Activated T-cell treated with anti-CD3 and anti-CD28 coated beads, Interleukin-2, amount 50 U/mL, for 72 hours (primary cell): ENCODE measurements at places on chromosomes 3 and 15. TPM values are rescaled to one million over a fixed set of nuclear protein-coding genes. Genes with fewer than 3 reads are reported as not detected.

GRCh38 chr3:127409421-127410136, 121.7 kb upstream of the PRR20G start:
- H3K4me3 ChIP-seq: no peak overlapping the region
- no peaks in the 10 kb centered on the region for H3K36me3 ChIP-seq
- no peak overlapping the region for H3K27ac ChIP-seq
- peaks cover 33% of the 10 kb centered on the region for H3K27me3 ChIP-seq

DNA sequence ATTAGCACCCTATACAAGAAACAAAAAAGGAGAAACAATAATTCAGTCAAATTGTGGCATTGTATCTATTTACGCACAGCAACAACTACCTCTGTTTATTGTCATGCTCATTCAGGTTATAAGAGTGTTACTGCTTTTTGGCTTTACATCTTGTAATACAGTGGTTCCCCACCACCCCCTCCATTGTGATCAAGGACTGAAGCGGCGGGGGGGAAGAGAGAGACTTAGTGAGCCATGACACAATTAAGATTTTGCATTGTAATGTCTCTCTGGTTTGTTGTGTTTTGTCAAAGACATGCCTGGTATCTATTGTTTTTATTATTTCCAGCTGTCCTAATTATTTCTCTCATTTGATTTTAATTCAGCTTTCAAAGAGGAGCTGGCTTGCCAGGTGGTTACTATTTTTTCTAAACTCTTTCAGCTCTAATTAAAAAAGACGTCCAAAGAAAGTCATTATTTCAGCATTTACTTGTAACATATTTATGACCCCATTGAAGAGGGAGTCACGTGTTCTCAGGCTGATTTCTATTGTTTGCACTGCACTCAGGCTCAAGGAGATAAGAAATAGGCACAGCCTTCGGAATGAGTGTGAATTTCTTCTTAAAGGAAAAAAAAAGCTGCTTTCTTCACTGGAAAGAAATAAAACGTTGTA, 234.4 kb upstream of the TBL1XR1 start:
- H3K4me1 ChIP-seq: peaks cover 17% of the 10 kb centered on the region
- no peaks in the 10 kb centered on the region for H3K27me3 ChIP-seq
- no peak overlapping the region for H3K4me3 ChIP-seq
- peaks cover under 1% of the 10 kb centered on the region for H3K36me3 ChIP-seq
- H3K27ac ChIP-seq: no peak overlapping the region
- DNase-seq: no peak

GRCh38 chr15:73303636-73304035, 65.1 kb downstream of the HCN4 start:
- H3K36me3 ChIP-seq: no peaks in the 10 kb centered on the region
- H3K4me3 ChIP-seq: no peak overlapping the region
- peaks cover 11% of the 10 kb centered on the region for H3K4me1 ChIP-seq
- no peak overlapping the region for H3K27ac ChIP-seq

- H3K36me3 ChIP-seq: no peaks in the 10 kb centered on the region
- no peaks in the 10 kb centered on the region for H3K4me1 ChIP-seq
- no peaks in the 10 kb centered on the region for H3K27me3 ChIP-seq
- no peak overlapping the region for H3K27ac ChIP-seq
- H3K4me3 ChIP-seq: no peak overlapping the region
These were observed 449.0 kb upstream of the LMCD1 start for GRCh38 chr3:8052659-8053058.

The MNS1 gene
- 0.19 TPM for total RNA-seq

The ECE2 gene
- total RNA-seq: not detected

- DNase-seq: no peak
- H3K27me3 ChIP-seq: no peaks in the 10 kb centered on the region
- no peak overlapping the region for H3K27ac ChIP-seq
- no peak overlapping the region for H3K4me3 ChIP-seq
- no peaks in the 10 kb centered on the region for H3K4me1 ChIP-seq
These were observed 287.8 kb upstream of the MCTP2 start for GRCh38 chr15:93943586-93943985.

DNA sequence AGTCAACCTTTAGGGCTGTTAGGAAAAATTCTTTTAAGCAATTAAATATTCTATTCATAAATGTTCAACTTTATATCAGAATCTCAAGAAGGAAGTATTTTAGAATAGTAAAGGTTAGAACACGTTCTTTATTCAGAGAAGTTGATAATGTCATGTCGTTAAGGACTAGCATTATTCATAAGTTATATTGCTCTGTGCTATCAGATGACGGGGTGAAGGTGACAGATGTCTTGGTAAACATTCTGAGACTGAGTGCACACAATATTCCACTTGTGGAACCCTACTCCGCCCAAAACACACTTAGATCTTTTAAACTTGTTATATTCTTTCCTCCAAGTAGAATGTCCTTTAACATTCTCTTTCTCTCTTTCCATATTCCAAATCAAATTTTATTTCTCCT, 7.9 kb downstream of the AP4E1 start:
- no peaks in the 10 kb centered on the region for H3K27me3 ChIP-seq
- no peaks in the 10 kb centered on the region for H3K4me1 ChIP-seq

DNA sequence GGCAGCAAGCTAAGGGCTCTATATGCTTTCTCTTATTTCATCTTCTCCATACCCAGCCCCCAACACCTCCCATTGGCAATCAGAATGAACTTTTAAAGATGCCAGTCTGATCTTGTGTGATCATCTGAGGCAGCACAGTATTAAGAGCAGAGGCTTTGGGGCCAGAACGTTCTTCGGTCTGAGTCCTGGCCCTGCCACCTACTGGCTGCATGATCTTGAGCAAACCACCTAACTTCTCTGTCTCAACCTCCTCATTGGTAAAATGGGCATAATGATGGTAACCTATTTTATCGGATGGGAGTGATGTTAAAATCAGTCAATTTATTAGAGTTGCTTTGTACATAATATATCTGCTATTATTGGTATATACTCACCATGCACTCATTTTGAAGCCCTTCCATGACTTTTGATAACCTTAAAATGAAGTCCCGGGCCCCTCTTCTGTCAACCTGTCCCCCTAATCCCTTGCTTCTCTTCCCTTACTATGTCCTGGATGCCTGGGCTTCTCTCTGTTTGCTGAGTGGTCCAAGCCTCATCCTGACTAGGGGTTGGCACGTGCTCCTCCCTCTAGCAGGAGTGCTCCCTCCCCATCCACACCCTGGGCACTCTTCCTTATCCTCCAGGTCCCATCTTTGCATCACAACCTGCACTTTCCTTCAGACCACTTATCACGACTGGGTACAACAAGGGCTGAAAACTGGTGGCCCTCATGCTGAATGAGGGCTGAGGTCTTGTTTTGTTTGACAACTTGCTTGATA, 6.3 kb downstream of the EFCAB12 start:
- no peaks in the 10 kb centered on the region for H3K36me3 ChIP-seq
- DNase-seq: no peak
- no peak overlapping the region for H3K4me3 ChIP-seq
- peaks cover 26% of the 10 kb centered on the region for H3K4me1 ChIP-seq
- H3K27ac ChIP-seq: no peak overlapping the region

DNA sequence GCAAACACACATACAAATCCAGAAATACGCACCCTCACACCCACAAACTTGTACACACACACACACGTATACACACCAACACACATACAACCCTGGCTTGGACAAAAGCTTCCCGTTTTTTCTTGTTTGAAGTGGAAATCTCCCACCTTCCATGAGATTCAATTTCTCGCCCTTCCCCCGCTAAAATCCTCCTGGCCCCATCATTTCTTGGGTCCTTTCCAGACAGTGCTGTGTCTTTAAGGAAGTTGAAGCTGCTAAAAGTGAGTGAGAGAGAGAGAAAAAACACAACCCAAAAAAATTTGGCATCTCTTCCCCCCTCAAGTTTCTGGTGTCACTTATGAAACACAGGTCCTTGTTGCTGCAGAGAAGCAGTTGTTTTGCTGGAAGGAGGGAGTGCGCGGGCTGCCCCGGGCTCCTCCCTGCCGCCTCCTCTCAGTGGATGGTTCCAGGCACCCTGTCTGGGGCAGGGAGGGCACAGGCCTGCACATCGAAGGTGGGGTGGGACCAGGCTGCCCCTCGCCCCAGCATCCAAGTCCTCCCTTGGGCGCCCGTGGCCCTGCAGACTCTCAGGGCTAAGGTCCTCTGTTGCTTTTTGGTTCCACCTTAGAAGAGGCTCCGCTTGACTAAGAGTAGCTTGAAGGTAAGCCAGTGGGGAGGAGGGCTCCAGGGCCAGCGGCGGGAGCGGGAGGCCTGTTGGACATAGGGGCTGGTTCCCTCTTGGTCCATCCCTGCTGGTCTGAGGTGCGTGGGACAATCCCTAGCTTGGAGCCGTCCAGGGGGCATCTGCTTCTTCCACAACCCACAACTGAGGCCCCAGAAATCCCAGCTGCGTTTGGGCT, at the start of gene ISLR:
Gene ISLR, plus strand, starts transcription at position 331 of the 839 bp plus-strand sequence. CDS start 1,149 bp downstream, outside the sequence.
- H3K4me3 ChIP-seq: no peak within 1 kb of the TSS
- no peak within 1 kb of the TSS for H3K27ac ChIP-seq
- no peaks in the 10 kb centered on the region for H3K4me1 ChIP-seq
- H3K27me3 ChIP-seq: peaks cover 8% of the 10 kb centered on the region
- H3K36me3 ChIP-seq: no peaks in the 10 kb centered on the region

The CELSR3 gene
- total RNA-seq: 14.2 TPM

The ADCY5 gene
- total RNA-seq: not detected

The SLTM gene
- total RNA-seq: 115 TPM

- H3K27ac ChIP-seq: no peak overlapping the region
- DNase-seq: no peak
- no peaks in the 10 kb centered on the region for H3K27me3 ChIP-seq
These were observed 68.8 kb upstream of the SLC12A8 start for GRCh38 chr3:125281381-125281780.

The SKOR1 gene
- total RNA-seq: 0.95 TPM

The ST8SIA2 gene
- not detected for total RNA-seq

DNA sequence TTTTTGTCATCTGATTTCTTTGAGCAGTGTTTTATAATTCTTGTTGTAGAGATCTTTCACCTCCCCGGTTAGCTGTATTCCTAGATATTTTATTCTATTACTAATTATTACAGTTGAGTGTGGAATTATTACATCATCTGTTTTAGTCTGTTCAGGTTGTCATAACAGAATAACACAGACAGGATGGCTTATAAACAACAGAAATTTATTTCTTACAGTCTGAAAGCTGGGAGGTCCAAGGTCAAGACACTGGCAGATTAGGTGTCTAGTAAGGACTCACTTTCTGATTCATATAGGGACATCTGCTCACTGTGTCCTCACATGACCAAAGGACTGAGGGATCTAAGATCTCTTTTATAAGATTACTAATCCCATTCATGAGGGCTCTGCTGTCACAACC, 121.3 kb upstream of the THBS1 start:
- no peaks in the 10 kb centered on the region for H3K36me3 ChIP-seq
- no peak for DNase-seq
- H3K27me3 ChIP-seq: peaks cover 6% of the 10 kb centered on the region
- H3K4me3 ChIP-seq: no peak overlapping the region

DNA sequence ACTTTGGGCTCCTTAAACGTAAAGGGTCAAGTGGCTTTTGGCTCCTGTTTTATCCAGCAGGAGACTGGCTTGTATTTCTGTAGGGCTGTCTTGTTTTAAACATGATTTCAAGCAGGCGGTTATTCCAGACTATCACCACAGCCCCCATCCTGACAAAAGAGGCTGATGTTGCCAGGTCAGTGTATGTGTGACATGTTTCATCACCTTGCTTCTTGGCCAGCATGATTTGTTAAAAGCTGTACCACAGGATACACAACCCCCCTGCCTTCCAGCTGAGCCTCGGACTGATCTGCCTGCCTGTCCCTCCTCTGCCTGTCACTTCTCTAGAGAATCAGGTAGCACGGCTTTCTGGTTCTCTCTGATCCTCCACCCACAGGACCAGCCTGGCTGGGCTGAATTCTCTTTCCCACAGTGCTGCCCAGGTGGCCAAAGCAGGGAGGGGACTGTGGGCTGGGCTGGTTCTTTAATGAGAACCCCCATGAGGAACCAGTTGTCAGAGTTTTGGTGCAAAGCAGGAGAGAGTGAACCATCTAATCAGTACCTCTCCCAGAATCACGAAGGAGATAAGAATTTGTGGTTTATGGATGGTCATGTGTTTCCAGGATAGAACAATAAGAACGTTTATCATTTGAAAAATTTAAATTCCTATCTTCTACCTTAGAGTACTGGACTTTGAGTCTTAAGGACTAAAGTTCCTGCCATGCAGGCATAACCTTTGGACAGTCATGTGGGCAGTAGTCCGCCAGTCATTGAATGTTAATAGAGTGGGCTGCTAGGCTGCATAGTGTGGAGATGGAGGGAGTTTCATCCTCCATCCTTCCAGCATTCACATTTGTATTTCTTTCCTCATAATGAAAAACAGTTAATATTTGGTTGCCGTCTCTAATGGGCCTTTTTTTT, 8.8 kb downstream of the ABHD6 start:
- H3K36me3 ChIP-seq: no peaks in the 10 kb centered on the region
- H3K27me3 ChIP-seq: no peaks in the 10 kb centered on the region
- no peak for DNase-seq
- peaks cover 11% of the 10 kb centered on the region for H3K4me1 ChIP-seq

The ZPLD1 gene
- total RNA-seq: 0.32 TPM

The GPR62 gene
- total RNA-seq: not detected

GRCh38 chr15:48721061-48721810, 75.7 kb upstream of the FBN1 start:
- H3K27ac ChIP-seq: no peak overlapping the region
- H3K4me1 ChIP-seq: peaks cover 7% of the 10 kb centered on the region
- peaks cover 6% of the 10 kb centered on the region for H3K36me3 ChIP-seq
- H3K27me3 ChIP-seq: no peaks in the 10 kb centered on the region
- DNase-seq: no peak

The CTXN2 gene
- not detected for total RNA-seq

DNA sequence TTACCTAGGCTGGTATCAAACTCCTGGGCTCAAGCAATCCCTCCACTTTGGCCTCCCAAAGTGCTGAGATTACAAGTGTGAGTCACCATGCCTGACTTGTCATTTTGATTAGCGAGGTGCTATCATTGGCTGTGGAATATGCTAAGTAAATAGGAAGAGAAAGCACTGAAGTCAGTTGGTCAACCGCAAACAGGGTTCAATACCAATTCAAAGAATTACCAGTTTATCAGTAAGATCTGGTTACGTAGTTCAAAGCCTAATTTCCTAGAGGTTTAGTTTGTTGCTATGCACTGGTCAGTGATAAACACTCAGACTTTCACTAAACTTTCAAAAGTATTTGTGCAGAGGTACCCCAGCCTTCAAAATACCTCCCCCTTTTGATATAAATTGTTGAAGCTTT, 29.5 kb downstream of the GLB1 start:
- H3K27ac ChIP-seq: no peak overlapping the region
- H3K36me3 ChIP-seq: peaks cover 1% of the 10 kb centered on the region
- H3K4me3 ChIP-seq: no peak overlapping the region
- H3K27me3 ChIP-seq: no peaks in the 10 kb centered on the region

The HAPLN3 gene
- total RNA-seq: 82.5 TPM

DNA sequence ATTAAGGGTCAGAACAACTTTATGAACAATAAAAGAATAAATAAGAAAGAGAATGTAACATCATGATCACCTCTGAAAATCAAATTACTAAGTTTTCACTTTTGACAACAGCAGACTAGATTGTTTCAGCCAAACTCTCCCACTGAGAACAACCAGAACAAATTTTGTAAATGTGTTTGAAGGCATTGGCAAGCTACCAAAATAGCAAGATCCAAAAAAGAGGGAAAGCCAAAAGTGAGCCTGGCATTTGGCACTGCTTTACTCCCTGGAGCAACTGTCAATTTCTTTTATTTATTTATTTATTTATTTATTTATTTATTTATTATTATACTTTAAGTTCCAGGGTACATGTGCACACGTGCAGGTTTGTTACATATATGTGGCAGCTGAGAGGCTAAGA, 67.2 kb downstream of the CFAP44 start:
- H3K4me1 ChIP-seq: no peaks in the 10 kb centered on the region
- no peak overlapping the region for H3K4me3 ChIP-seq
- H3K27me3 ChIP-seq: no peaks in the 10 kb centered on the region

The KLHL6 gene
- 88.8 TPM for total RNA-seq

The GHRL gene
- 0.43 TPM for total RNA-seq

GRCh38 chr3:153928851-153929250, 192.3 kb upstream of the ARHGEF26 start:
- H3K27me3 ChIP-seq: peaks cover 11% of the 10 kb centered on the region
- H3K27ac ChIP-seq: no peak overlapping the region
- no peak overlapping the region for H3K4me3 ChIP-seq
- H3K36me3 ChIP-seq: no peaks in the 10 kb centered on the region
- no peaks in the 10 kb centered on the region for H3K4me1 ChIP-seq

The DAZL gene
- total RNA-seq: not detected
